Stimulated activated CD4-positive, alpha-beta T cell treated with anti-CD3 and anti-CD28 coated beads, Interleukin-1b, Interleukin-23, amount 100 ng/mL, for 1 hour (primary cell): ENCODE measurements at places on chromosomes 13 and 19.

GRCh38 chr13:90751026-90751425, 596.5 kb upstream of the MIR17HG start:
- no peak for DNase-seq

DNA sequence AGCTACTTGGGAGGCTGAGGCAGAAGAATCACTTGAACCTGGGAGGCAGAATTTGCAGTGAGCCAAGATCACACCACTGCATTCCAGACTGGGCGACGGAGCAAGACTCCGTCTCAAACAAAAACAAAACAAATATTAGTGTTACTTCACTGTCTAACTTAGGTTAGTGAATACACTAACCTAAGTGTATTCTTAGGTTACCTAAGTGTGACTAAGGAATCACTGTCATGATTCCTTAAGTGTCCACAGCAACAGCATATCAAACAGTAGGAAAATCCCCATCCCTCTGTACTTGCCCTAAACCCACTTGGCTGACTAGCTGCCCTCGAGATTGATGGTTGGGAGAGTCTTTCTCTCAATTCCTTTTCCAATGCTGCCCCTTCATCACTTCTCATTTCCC, 11.8 kb upstream of the LRCH1 start:
- no peak for DNase-seq

DNA sequence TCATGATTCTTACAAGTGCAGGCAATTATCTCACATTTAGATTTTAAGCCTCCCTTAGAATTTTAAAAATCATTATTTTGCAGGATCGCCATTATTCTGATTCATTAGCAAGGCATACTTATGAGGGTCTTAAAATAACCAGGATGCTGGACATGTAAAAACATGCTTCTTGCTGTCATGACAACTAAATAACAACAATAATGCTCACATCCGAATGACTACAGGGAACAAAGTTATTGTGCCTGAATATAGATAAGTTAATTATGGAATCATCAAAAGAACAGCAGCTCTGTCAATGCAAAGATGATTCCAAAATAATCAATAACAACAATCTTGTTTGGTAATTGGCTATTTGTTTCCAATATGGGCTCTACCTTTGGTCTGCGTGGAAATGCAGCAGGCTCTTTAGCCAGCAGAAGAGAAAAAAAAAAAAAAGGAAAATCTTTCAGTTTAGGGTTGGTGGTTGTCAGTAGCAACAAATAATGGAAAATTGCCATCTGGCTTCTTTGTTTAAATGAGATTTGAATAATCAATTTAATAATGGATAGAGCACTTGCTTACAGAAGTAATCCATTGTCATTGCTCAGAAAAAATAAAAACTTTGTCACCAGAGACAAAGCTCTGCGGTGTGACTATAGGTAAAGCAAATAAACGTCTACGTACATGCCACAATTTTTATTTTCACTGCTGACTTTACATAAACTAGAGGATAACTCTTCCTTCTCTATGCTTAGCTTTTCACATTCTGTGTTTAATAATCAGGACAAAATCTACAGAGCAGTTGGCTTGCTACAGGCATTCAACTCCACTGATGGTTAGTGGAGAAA, 468.9 kb upstream of the TSHZ3 start:
- no peak for DNase-seq

- no peak for DNase-seq
Measured at GRCh38 chr13:51821606-51822005, 17.6 kb upstream of the DHRS12 start.

DNA sequence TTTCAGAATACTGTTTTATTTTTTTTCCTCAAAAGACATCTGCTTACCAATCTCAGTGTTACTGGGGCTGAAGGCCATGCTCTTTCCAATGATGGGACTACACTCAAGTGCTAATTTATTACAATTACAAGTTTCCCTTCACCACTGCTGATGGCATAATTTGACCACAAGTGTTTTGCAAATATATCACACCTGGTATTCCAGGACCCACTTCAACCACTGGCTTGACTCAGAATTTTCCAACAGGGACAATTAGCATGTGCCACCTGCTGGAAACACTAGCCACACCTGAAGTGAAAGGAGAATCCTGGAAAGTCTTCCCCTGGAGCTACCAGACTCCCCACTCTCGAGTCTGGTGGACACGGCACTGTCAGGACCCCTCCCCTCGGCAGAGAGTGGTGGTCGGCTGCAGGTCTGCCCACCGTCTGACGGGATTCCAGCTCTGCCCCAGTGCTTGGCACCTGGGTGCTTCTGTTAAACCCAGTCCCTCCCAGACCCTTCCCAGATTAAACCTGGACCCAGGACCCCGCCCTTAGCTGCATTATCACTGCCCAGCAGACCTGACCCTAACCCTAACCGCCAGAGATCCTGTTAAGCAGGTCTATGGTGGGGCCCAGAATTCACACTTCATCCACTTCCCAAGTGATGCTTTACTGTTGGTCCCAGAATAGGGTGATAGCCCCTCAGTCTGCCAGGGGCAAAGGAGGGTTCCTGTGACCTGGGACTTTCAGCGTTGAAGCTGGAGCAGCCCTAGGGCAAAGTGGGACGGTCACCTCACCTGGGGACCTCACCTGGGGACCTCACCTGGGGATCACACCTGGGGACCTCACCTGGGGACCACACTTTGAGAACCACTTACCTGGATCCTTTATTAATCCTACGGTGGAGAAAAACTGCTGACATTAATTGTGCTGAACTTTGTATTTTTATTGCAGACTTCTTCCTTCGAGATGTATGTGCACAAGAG, 17.6 kb upstream of the RASA3 start:
- DNase-seq: no peak

- no peak for DNase-seq
Measured at GRCh38 chr19:35056513-35057063, 15.1 kb downstream of the HPN start.

- no peak for DNase-seq
Measured at GRCh38 chr19:14603990-14604387, 21.1 kb downstream of the CLEC17A start.

- no peak for DNase-seq
Measured at GRCh38 chr13:37878496-37878895, 8.9 kb upstream of the TRPC4 start.

GRCh38 chr13:33227927-33228647, 57.5 kb downstream of the STARD13 start:
- DNase-seq: no peak

GRCh38 chr13:44425815-44426078, 52.1 kb downstream of the SERP2 start:
- no peak for DNase-seq

GRCh38 chr19:925087-925525, 729 bp upstream of the ARID3A start:
- no peak for DNase-seq

- no peak for DNase-seq
Measured at GRCh38 chr13:112744168-112745021, 54.6 kb downstream of the ATP11A start.

DNA sequence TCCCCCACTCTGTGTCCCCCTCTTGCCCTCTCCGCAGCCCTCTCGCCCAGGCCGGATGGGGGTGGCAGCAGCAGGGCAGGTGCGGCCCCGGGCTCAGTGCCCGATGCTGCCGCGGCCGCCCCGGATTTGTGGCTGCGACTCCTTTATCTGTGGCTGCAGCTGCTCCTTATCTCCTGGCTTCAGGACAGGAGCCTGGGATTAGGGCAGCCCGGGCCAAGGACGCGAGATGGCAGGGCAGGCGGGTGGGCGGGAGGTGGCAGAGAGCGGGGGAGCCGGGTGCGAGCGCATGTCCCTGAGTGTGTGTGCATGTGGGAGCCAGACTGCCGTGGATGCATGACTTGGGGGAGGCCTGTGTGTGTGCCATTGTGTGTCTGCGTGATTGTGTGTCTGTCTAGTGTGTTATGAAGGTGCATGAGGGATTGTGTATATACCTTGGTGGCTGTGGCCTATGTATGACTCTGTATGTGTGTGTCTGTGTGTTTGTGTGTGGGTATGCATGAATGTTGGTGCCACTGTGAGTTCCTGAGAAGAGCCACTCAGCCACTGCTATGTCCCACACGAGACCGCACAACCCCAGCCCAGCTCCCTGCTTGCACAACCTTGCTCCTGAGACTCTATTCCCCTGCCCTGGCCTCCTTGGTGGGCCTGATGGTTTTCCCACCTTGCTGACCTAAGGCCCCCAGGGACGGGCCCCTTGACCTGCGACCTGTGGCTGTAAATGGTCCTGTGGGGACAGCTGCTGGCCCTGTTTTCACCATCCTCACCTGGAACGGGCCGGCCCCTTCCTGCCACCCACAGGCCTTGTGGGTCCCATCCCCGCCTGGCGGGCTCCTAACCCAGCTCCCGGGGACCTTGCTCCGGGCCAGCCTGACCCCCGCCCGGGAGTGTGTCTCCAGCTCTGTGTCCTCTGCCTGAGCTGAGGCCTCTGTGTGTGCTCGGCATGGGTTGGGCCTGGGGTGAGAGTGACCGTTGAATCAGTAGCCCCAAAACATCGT, 5.3 kb upstream of the NRTN start:
- DNase-seq: no peak

DNA sequence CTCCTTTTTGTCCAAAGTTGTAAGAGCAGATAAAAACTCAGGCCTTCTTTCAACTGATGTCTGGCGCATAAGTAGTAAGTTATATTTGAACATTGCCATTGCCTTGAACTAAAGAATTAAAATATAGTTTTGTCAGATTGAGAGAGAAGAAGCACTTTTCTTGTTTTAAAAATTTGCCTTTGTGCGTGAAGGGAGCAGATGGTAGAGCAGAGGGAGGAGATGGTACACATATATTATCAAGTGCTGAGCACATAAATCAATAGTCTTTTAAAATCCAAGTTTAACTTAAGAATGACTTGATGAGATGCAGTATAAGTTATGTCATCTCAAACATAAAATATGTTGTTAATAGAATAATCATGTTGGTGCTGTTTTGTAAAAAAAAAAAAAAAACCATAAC, 504.6 kb upstream of the KLHL1 start:
- DNase-seq: no peak

DNA sequence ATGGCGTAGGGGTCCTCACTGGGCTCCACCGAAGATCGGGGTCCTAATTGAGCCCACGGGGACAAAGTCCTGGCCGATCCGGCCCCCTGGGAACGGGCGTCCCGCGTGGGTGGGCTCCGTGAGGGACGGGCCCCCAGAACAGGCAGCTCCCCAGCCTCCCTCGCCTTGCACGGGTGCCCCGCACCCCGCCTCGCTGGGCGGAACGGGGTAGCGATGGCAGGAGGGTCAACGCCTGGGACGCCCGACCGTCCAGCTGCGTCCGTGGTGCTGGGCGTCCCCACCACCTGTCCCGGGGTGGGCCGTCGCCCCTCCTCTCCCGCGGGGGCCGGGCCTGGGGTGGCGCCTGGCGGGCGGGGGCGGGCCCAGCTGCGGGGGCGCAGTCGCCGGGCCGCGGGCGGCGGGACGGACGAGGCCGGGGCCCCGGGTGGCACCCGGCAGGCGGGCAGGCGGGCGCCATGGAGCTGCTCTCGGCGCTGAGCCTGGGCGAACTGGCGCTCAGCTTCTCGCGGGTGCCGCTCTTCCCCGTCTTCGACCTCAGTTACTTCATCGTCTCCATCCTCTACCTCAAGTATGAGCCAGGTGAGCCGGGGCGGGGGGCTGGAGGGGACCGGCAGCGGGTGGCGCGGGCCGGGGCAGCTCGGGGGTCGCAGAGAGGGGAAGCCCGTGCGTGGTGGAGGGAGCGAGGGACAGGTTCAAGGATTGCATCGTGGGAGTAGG, at the start of gene TMEM38A:
TSS of gene TMEM38A (plus strand) at position 377 of the 717 bp plus-strand sequence. CDS start at position 456, 79 bp downstream.
- no peak for DNase-seq

- no peak for DNase-seq
Measured at GRCh38 chr13:74868049-74868448, 613.9 kb downstream of the TBC1D4 start.

DNA sequence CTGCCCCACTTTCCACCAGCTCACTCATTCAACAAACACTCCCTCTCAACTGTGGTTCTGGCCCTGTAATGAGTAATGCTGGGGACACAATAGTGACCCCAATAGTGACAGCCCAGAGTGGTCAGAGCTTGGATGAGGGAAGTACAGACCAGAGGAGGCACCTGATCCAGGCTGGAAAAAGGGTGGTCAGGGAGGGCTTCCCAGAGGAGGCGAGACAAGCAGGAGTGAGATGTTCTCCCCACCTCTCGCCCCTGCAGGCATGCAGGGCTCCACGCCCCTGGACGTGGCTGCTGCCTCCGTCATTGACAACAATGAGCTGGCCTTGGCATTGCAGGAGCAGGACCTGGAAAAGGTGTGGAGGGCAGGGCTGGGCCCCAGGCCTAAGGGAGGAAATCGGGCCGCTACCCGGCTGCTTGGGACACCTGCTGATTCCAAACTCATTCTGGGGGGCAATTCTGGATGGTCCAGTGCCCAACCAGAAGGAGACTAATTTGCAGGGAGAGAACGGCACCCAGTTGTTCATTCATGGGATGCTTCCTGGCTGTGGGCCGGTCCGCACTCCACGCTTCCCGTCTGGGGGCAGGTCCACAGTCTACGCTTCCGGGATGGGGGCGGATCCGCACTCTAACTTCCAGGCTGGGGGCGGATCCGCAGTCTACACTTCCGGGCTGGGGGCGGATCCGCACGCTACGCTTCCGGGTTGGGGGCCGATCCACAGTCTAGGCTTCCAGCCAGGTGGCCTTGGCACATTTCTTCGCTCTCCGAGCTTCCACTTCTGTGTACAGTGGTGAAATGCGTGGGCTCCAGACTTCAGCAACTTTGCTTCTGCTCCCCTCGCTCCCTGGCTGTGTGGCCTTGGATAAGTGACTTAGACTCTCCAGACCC, 63.4 kb downstream of the RYR1 start:
- DNase-seq: no peak

DNA sequence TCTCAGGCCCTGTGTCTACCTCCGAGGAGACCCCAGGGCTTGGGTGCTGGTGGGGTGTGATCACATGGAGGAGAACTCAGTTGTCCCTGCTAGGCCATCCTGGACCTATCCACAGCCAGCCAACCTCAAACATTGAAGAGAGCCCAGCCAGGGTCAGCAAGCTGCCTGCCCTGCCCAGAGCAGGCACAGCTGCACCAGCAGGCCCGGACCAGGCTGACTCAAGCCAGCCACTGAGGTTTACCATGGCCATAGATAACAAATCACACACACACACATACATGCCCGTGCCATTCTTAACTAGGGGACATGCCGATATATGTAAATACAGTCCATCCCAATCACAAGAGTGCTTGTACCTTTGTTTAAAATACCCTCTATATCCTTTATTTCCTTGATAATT, 8.1 kb downstream of the ARHGEF7 start:
- no peak for DNase-seq

- DNase-seq: no peak
Measured at GRCh38 chr13:102816708-102817107, 17.8 kb downstream of the BIVM start.

- DNase-seq: no peak
Measured at GRCh38 chr13:48567515-48568369, 34.9 kb upstream of the RCBTB2 start.

DNA sequence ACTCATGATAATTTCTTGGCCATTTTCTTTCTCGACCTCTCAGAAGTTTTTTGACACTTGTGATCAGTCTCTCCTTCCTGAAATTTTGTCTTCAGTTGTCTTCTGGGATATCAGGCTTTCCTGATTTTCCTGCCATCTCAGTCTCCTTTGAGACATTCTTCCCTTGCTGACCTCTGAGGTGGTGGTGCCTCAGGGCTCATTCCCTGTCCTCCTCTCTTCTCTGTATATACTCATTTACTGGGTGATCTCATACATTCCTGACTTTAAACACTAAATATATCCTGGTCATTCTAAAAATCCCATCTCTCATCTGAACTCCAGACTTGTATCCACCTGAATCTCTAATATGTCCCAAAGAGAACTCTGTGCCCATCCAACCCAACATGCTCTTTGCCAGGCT, 31.3 kb upstream of the STARD13 start:
- no peak for DNase-seq

- DNase-seq: no peak
Measured at GRCh38 chr19:7904074-7905020, 670 bp downstream of the MAP2K7 start.

- no peak for DNase-seq
Measured at GRCh38 chr19:46610851-46611770, 10.0 kb downstream of the CALM3 start.
